Esophagus muscularis mucosa (tissue), 4 donors: ENCODE measurements at places on chromosomes 11 and 22.

- no peak for DNase-seq
These were observed 10.6 kb downstream of the SPTBN2 start for GRCh38 chr11:66718320-66718971.

DNA sequence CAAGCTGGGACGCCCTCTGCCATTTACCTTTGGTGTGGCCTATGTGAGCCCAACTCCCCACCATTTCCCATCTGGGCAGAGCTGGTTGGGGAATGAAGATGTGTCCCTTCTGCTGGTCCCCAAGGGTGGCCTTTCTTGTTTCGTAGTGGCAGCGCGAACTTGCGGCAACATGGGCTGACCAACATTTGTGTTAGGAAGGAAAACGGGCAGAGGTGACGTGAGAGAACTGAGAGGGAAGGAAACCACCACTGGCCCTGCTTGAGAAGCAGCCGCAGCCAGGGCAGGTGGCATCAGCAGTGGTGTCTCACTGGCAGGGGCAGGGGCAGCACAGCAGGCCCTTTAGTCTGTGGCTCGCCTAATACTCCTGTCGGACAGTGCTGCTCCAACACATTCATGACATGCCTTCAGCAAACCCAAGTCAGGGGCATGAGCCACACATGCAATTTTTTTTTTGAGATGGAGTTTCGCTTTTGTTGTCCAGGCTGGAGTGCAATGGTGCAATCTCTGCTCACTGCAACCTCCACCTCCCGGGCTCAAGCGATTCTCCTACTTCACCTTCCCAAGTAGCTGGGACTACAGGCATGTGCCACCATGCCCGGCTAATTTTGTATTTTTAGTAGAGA lies 29.9 kb downstream of the LRRC74B start:
- no peak for DNase-seq

DNA sequence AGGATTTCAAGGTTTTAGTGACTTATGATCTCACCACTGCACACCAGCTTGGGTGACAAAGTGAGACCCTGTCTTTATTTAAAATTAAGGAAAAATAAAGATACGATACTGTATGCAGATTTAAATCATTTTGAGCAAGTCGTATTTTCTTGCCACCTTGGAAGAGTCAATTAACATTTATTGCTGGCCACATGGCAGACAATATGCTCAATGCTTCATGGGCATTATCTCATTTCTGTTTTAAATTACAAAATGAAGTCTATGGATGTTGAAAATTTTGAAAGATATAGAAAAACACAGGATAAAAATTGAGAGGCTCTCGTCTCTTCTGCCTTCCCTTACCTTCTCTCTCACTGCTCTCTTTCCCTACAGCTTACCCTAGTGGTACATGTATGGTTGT lies 349.0 kb upstream of the CCDC90B start:
- no peak for DNase-seq

DNA sequence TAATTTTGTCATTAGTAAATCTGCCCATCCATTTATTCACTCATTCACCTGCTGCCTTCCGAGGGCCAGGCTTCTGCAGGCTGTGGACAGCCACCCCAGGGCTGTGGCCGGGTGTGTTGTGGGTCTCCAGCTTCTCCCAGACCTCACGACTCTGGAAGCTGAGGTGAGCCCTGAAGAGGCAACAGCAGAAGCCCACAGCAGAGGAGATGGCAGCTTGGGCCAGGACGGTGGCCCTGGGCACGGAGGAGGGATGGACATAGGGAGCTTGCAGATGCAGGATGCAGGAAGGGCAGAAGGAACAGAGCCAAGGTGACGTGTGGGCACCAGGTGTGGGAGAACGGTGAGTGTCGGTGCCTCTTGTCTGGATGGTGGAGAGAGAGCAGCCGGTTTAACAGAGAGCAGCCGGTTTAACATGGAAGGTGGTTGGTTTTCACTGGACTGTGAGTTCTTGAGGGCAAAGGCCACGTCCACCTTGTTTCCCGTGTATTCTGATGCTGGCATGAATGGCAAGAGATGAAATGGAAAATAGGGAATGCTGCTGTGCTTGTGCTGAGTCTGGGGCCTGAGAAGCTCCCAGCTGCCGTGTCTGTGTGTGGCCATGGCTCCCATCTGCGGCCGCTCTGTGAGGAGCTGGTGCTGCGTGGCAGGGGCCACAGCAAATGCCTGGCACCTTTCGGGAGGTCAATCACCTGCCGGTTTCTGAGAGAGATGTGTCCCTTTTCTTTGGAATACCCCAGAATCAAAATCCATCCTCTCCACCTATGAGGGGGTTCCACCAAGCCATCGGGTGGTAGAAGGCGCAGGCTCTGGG lies 669.9 kb downstream of the BRD1 start:
- no peak for DNase-seq

DNA sequence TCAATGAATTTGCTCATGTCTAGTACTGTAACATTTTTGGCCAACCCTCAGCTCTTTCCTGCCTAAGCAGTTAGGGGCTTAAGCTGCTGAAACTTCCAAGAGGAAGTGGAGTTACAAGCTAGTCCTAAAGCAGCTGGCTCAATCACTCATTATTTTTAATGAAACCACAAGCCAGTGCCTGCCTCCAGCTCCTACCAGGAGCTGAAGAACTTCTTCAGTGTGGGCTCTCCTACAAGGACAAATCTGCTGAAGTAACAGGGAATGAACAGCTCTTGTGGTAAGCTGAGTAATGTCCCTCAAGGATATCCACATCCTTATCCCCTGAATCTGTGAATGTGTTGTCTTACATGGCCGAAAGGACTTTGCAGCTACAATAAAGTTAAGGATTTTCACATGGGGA lies 112.5 kb downstream of the BBOX1 start:
- no peak for DNase-seq

- DNase-seq = no peak
These were observed 156.4 kb downstream of the SWAP70 start for GRCh38 chr11:9820260-9820659.

- DNase-seq = no peak
These were observed 14.5 kb downstream of the DGCR2 start for GRCh38 chr22:19107730-19108074.

GRCh38 chr11:3225159-3225758 lies 6.6 kb upstream of the MRGPRG start:
- DNase-seq = no peak

DNA sequence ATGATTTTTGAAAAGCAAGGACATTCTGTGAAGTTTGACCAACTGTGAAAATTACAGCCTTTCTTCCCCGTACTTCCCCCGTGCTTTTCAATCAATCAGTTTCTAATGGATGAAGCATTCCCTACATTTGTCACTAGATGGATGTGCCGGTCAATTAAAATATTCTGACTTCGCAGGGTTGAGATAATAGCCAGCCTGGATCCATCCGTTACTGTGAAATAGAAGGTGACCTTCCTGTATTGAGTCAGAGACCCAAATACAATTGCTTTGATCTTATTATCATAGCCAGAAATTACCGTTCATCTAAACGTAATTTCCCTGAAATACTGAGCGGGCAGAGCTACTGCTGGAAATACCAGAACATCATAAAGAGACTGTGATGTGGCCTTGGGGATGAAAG lies 21.1 kb upstream of the PARVB start:
- DNase-seq = no peak

DNA sequence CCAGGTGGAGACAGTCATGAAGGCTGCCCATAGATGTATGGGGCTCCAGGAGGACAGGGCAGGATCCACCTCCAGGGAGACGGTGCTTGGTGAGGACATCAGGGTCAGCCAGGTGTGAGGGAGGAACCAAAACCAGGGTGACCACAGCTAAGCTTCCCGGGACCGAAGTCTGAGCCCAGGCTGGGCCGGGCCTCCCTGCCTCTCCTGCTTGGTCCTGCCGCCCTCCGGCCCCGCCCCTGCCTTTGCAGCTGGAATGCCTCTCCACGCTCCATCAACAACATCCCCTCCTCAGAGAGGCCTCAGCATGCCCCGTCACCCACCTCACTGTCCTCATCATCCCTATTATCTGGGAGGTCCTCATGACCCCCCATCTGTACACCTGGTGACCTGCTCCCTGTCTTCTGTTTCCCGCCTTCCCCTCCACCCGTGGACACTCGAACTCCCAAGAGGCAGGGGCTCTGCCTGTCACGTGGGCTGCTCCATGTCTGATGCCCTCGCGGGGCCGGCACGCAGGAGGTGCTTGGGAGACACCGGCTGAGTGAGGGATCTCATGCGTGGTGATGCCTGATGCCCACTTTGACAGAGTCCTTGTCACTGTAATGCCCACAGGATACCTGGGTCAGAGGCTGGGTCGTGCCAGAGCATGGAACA lies 59.4 kb downstream of the RTL6 start:
- no peak for DNase-seq

- DNase-seq = no peak
These were observed 161.1 kb downstream of the BBOX1 start for GRCh38 chr11:27201454-27202302.

GRCh38 chr11:47272706-47273105 lies 2.8 kb downstream of the MADD start:
- no peak for DNase-seq

DNA sequence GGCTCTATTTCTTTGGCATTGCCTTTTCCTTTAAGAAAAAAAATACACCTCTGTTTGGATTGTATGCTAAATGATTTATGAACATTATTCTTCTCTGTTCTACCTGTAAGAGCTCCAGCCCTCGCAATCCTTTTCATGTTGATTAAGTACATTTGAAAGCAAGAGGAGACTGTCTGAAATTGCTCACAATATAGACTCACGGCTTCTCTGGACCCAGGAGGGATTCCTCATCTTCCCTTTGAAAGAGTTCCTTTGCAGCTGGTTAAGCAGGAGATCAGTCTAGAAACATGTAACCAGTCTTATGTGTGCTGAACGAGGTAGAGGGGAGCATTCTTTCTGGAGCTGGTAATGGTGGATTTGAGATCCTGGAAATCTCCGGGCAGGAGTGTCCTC lies 47.4 kb downstream of the PKNOX2 start:
- no peak for DNase-seq

- no peak for DNase-seq
These were observed 42.6 kb downstream of the SC5D start for GRCh38 chr11:121334973-121335710.

GRCh38 chr22:21761086-21761485 lies 25.5 kb upstream of the YPEL1 start:
- no peak for DNase-seq

DNA sequence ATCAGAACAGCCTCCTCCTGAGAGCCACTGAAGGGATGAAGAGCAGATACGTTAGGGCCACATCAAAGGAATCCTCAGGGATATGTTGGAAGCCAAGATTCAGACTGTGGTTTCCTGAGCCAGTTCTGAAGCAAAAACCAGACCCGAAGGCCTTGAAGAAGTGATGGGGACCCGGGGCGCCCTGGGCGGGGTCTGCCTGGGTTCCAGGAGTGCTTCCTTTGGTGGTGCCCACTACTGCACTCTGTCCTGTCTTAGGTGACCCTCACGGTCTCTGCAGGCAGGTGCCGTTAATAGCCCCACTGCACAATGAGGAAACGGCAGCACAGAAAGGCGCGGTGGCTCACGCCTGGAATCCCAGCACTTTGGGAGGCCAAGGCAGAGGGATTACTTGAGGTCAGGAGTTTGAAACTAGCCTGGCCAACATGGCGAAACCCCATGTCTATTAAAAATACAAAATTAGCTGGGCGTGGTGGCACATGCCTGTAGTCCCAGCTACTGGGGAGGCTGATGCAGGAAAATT lies 12.9 kb upstream of the SH3BP1 start:
- no peak for DNase-seq

GRCh38 chr11:120598517-120599257 lies 87.1 kb downstream of the GRIK4 start:
- no peak for DNase-seq

DNA sequence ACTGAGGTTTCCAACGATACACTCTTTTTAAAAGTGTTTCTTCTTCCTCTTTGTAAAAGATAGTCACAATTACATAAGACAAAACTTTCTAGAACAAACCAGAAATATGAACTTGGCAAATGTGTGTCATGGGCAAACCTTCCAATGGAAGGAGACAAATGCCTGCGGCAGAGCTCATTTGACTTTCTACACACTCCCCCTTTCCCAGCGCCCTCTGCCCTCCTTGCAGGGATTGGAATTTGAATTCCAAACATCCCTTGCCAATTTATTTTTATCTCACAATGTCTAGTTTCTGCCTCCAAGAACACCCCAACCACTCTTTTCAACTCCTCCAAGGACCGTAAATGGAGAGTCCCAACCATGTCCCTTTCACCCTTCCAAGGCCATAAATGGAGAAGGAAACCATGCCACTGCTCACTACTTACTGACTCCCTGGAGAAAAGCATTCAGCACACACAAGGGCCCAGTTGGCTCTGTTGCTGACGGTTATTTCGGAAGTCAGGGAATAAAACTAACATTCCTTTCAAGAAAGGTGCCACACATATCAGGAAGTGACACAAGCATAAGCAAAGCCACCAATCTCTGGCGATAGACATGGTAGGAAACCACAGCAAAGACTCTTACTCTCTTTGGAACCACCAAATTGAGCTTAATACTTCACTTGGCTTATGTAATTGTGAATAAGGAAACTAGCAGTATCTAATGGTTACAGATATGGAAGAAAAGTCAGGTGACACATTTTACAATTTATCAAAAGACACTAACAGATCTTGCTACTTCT lies 15.0 kb upstream of the ESAM start:
- no peak for DNase-seq

GRCh38 chr11:64694821-64695365 lies 28.1 kb downstream of the NRXN2 start:
- DNase-seq = no peak

DNA sequence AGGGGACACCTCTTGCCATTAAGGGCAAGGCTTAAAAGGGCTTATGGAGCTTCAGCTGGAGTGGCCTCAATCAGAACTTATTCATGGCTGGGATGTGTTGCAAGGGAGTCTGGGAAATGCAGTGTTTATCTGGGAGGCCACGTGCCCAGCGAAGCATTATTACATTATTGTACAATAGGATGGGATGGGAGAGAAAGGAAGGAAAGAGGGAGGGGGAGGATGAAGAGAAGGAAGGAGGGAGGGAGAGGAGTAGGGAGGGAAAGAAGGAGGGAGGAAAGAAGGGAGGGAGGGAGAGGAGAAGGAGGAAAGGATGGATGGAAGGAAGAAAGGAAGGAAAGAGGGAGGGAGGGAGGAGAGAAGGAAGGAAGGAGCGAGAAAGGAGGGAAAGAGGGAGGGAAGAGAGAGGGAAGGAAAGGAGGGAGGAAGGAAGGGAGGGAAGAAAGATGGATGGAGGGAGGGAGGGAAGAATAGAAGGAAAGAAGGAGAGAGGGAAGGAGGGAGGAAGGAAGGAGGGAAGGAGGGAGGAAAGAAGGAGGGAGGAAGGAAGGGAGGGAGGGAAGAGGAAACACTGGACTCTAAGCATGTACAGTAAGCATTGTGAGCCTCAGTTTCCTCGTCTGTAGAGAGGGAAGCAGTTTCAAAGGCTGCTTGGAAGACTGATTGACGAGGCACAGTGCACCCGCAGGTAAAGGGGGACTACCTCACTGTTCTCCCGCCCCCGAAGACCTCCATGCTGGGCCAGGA lies 62.2 kb downstream of the MYEOV start:
- peak; percentile 42 for DNase-seq

- DNase-seq = no peak
These were observed 20.8 kb upstream of the LINC01488 start for GRCh38 chr11:69460540-69461257.

DNA sequence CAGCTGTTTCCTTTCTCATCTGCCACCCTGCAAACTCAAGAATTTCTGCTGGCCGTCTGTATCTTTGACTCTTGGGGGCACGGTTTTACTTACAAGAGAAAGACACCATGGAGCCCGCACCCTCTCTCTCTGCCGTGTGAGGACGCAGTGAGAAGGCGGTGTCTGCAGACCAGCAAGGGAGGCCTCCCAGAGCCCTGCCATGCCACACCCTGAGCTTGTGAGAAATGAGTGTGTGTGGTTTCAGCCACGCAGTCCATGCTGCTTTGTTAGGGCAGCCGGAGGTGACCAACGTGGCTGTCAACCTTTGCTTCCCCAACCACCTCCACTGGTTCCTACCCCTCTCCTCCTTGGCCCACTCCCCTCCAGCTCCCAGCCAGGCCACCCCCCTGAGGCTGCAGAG lies 70.1 kb upstream of the NUP50 start:
- DNase-seq = no peak
